Activated CD8-positive, alpha-beta memory T cell treated with anti-CD3 and anti-CD28 coated beads, Interleukin-2, amount 50 U/mL, for 48 hours (primary cell): ENCODE measurements at places on chromosomes 12 and 14.

DNA sequence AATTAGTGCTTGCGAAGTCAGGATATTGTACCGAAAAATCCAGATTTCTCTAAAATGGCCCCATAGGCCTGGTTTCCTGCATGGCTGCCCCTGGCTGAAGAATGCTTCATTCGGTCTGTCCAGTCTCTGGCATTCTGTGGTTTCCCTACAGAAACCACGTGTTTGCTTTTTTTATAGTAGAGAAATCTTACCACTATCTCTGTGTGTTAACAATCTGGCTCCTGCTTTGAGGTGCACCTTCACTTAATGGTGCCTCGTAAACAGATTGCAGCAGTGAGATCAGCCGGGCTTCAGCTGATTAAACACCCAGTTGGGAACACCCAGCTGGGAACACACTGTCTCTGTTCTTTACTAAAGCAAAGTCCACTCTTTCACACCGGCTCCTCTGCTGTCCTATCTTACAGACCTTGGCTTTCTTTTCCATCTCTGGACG lies 6.7 kb upstream of the DNAAF2 start:
- DNase-seq: no peak

DNA sequence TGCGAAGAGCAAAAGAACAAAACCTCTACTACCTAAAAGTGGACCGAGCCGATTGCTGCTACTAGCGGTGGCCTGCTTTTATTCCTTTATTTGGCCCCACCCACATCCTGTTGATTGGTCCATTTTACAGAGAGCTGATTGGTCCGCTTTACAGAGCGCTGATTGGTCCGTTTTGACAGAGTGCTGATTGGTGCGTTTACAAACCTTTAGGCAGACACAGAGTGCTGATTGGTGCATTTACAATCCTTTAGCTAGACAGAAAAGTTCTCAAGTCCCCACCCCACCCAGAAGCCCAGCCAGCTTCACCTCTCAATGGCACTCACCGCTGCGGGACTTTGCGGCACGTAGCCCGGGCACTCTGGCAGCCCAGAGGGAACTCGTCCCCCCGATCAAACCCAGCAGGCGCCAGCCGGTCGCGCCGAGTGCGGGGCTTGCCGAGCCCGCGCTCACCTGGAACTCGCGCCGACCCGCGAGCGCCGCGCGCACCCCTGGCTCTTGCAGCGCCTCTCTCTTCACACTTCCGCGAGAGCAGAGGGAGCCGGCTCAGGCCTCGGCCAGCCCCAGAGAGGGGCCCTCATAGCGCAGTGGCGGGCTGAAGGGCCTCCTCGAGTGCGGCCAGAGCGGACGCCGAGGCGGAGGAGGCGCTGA lies 8.7 kb upstream of the FGD4 start:
- peak; percentile 69 for DNase-seq

DNA sequence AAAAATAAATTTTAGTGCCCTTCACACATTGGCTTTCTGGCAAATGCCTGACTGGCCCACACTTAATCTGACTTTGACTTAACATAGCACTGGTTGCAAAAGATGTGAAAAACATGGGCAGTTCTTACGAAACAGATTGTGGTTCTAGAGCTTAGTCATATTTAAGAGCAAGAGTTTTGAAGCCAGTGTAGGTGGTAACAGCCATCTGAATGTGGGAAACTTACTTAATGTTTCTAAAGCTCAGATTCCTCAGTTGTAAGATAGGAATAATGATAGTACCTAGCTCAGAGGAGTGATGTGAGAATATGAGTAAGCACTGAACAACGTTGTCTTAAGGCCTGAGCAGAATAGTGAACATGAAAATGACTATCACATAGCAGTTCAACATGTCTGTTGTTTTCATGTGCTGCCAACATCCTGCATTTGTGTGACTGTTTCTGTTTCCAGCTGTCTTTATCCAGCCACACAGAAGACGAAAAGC lies 262.7 kb downstream of the SYT1 start:
- DNase-seq: no peak

- DNase-seq: no peak
These were observed 403.3 kb upstream of the ATP2B1 start for GRCh38 chr12:90111791-90112580.

DNA sequence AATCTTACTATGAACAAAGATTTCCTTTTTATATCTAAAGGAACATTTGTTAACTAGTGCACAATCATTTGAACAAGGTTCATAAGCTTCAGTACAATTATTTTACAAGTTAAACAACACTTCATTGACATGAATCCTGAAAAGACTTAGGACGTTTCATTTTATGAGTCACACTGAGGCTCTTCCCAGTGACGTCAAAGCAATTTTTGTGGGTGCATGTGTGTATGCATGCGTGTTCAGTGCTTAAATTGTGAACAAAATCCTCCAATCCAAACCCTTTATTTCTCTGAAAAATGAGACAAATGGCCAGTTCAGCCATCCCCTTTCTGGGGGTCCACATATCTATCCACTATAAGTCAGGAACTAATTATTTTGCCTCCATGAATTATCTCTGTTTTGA lies 2.9 kb downstream of the LMNTD1 start:
- DNase-seq: no peak

- no peak for DNase-seq
These were observed 61.3 kb upstream of the RD3L start for GRCh38 chr14:104003616-104004015.

- DNase-seq: no peak
These were observed 2.4 kb upstream of the WIF1 start for GRCh38 chr12:65123435-65124063.

DNA sequence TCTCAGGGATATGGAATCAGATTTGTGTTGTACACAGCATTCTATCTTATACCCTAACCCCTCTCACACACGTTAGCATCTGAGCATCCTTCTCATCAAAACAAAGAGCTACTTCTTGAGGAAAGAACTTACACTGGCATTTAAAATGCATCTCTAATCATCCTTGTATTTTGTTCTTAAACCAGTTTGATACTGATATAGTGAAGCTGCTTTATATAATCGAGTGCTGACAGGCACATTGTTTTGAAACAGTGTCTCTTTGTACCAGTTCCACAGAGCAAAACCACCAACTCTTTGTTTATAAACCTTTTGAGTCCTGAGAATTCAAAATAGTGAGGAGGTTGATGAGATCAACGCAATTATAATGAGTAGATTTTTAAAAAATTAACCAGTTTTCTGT lies 8.8 kb downstream of the GPR33 start:
- no peak for DNase-seq

DNA sequence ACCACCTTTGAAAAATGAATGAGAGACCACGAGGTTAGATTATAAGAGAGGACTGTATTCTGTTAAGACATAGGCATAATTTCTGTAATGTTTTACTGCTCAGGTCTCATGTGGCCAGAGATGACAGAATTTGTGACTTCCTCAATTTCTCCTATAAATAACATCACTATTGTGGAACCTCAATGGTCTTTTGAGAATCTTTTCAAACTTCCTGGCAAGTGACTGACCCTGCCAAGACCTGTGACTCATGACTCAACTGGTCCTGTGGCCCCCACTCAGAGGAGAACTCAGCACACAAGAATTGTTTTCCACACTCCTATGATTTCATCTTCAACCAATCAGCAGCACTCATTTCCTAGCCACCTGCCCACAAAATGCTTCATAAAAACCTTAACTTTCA lies 508.2 kb upstream of the ATP2B1 start:
- DNase-seq: no peak

DNA sequence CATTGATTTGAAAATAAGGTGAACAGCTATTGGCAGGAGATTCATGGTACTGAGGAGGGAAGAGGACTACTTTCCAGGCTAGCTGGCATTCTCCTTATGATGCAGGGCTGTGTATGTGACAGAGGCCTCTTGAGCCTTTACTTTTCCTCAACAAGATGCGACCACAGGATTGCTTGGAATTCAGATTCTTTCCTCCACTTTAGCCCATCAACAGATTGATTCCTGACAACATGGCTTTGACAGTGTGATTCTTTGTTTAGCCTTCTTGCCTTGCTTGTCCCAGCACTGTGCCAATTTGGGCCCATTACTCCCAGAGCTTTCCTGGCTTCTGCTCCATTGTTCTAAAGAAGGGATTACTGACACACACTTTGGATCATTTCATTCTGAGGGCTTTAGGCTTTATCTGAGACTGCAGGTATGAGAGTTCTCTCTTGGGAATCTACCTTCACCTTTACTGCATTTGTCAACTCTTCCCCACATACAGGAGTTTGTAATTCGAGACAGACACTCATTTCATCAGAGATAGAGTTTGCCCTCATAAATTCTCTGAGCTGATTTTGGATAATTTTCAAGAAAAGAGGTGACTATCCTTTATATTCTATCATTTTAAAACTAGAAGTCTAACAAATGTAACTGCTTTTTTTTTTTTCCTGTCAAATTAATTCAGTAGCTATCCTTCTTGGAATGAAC lies 206.4 kb upstream of the GZMB start:
- DNase-seq: no peak

GRCh38 chr12:57517187-57517586 lies 3.1 kb downstream of the DDIT3 start:
- DNase-seq: no peak

GRCh38 chr14:26138764-26139445 lies 458.9 kb downstream of the NOVA1 start:
- no peak for DNase-seq

GRCh38 chr14:63205866-63206265 lies 1.6 kb downstream of the RHOJ start:
- no peak for DNase-seq

DNA sequence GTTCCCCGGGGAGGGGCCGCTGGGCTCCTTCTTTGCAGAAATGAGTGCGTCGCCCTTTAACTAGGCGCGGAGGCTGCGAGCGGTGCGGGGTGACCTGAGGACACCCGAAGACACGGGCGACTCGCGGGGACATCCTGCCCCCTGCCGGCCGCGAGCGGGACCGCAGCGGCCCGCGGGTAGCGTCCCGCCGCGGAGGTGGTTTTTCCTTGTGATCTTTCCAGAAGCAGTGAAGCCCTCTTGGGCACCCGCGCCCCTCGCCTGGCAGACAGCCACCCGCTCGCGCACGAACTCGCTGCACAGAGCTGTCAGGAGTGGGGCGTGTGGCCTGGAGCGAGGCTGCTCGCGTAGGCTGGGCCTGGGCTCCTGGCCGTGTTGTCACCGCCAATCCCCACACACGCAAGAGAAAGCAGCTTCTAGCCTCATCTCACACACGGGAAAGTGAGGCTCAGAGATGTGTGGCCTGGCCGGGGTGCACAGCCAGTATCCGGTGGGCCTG lies 67.2 kb downstream of the DIO3 start:
- peak; percentile 93 for DNase-seq

GRCh38 chr12:104315326-104316224 lies 12.0 kb downstream of the EID3 start:
- DNase-seq: no peak

DNA sequence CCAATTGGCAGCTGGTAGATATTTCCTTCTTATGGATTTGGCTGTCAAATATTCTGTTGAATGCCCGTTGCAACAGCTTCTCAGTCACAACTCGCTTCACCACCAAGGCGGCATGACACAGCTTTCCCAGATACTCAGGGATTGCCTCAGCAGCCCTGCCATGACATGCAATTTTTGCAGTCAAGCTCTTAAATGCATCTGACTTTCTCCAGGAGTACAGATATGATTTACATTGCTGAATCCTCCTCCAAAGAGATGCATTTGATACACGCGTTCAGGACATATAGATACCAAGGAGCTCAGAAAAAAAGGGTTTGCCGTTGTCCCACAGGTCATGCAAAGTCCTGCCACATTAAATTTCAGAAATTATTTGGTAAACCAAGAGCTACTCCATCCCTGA lies 6.5 kb downstream of the KRT5 start:
- DNase-seq: no peak

DNA sequence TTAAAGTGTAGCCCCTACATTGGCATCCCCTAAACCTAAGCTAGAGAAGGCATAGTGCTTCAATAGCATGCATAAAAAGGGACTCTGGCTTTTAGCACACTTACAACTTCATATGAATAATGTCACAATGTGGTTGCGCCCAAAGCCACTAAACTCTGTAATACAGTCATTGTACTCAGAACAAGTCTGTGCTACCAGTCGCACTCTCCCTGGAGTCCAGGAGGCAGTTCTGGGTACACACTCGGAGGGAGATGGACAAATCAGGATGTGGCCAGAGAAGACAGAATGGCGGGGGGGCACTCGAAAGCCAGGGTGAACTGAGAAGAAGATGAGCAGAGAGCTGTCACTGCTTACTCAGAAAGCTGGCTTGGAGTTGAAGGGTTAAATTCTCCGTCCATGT lies 10.6 kb downstream of the SAMD4A start:
- DNase-seq: no peak

DNA sequence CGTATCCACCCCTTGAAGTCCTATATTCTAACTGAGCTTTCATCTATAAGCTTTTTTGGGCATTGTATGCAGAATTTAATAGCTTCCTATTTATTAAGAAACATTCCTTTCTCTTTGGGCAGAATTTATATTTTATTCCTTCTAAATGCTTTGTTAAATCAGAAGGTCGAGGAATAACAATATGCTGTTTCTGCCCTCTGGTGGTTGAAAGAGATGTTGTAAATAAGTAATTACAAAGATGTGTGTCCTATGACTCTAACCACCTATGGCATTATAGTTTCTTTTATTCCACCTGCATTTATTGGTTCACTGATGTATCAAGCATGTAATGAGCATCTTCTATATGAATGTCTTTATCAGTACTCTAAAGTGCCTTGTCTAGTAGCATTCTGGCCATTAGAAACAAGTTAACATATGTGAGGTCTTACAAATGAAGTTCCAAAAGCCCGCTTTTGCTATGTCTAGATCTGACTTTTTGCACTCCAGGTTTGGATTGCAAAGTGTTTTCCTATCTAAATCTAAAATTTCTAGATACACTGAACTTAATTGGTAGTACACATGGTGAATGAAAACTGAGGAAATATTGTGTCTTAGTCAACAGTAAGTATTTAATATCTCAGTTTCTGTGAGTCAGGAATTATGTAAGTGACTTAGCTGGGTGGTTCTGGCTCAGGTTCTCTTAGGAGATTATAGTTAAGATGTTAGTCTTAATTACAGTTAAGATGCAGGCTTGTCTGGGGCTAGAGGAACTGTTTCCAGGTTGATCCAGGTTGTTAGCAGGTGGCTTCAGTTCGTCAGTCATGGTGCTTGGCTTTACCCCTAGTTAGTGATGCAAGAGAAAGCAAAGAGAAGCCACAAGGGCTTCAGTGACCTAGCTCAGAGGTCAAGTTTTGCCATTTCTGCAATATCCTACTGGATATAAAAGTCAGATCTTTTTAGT lies 57.5 kb downstream of the PLEKHA5 start:
- DNase-seq: no peak

GRCh38 chr12:51755251-51755650 lies 93.3 kb downstream of the FIGNL2 start:
- DNase-seq: no peak

DNA sequence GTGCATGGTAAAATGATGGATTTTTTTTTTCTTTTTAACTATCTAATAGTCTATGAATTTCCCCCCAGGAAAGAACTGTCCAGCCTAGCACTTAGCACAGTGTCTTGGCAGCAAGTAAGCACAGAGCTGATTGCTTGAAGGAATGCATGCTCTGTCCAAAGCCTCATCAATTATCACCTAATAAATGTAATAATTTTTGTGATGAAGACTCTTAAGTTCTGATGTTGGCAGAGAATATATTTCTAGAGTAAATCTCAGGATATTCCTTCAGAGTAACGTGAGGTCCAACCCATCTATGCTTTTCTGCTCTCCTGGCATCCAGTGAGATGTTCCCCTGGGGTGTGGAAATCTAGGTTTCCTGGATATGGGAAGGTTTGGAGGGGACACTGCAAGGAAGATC lies 152.4 kb downstream of the TMX1 start:
- DNase-seq: no peak
